ENCODE measurements at places on chromosomes 16 and 17. TPM values are rescaled to one million over a fixed set of nuclear protein-coding genes. Genes with fewer than 3 reads are reported as not detected.

The ARHGDIG gene
- not detected for total RNA-seq

The ACSM5 gene
- not detected for total RNA-seq

The SLC26A11 gene
- total RNA-seq = 7.5 TPM

The TBC1D28 gene
- total RNA-seq = not detected

The CLCN7 gene
- total RNA-seq = 127 TPM

The KRTAP3-1 gene
- total RNA-seq = not detected

The SHCBP1 gene
- total RNA-seq = 2.0 TPM

The RUSF1 gene
- 59.7 TPM for total RNA-seq

The CALB2 gene
- total RNA-seq = not detected

The GPR179 gene
- total RNA-seq = not detected

The ERN2 gene
- total RNA-seq = not detected

The SPATA32 gene
- total RNA-seq = 0.39 TPM

GRCh38 chr17:19943026-19943425 lies 34.6 kb downstream of the AKAP10 start:
- no peak overlapping the region for H3K27ac ChIP-seq
- no peak for DNase-seq
- H3K4me3 ChIP-seq = no peak overlapping the region
- H3K36me3 ChIP-seq = peaks cover 74% of the 10 kb centered on the region
- no peaks in the 10 kb centered on the region for H3K27me3 ChIP-seq

GRCh38 chr16:3094289-3095027 lies 4.6 kb downstream of the ZSCAN10 start:
- H3K36me3 ChIP-seq = no peaks in the 10 kb centered on the region
- H3K27me3 ChIP-seq = no peaks in the 10 kb centered on the region
- H3K27ac ChIP-seq = peak overlapping the region; percentile 26
- no peak overlapping the region for H3K4me3 ChIP-seq
- DNase-seq = no peak

- no peak overlapping the region for H3K4me3 ChIP-seq
- H3K27me3 ChIP-seq = no peaks in the 10 kb centered on the region
- DNase-seq = no peak
- H3K4me1 ChIP-seq = no peaks in the 10 kb centered on the region
Observed at GRCh38 chr17:14209215-14209614, 27.4 kb downstream of the CDRT15 start.

GRCh38 chr16:27638833-27639560 lies 89.1 kb downstream of the KATNIP start:
- DNase-seq = no peak
- H3K36me3 ChIP-seq = peaks cover 26% of the 10 kb centered on the region
- H3K4me1 ChIP-seq = peaks cover 4% of the 10 kb centered on the region
- no peaks in the 10 kb centered on the region for H3K27me3 ChIP-seq

DNA sequence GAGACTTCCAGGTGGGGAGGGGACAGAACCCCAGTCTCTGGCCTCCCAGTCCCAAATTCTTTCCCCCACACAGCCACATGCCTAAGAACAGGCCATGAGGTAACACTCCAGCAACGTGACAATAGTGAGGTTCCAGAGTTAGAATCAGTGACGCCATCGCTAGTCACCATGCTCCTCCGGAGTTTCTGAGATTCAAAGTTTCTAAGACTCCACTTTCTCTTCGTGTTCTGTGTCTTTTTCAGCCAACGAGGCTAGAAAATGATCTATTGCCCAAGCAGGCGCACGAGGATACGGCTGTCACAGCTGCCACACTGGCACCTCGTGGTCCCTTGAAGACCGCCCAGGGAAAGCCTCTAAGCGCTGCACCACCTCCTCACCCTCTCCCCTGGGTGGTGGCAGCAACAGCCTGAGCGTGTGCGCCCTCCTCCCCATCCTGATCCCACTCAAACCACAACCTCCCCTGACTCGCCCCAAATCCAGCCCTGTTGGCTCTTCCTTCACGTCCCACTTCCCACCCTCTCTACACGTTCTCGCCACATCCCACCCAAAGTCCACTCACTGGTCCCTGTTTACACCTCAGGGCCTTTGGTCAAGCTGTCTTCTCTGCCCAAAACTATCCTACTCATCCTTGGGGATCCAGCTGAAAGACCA lies 1.0 kb downstream of the MCRIP1 start:
- H3K27ac ChIP-seq = peak overlapping the region; percentile 91
- peaks cover 25% of the 10 kb centered on the region for H3K4me1 ChIP-seq
- no peaks in the 10 kb centered on the region for H3K27me3 ChIP-seq
- peak; percentile 23 for DNase-seq

- no peak overlapping the region for H3K27ac ChIP-seq
- DNase-seq = no peak
- H3K27me3 ChIP-seq = peaks cover 24% of the 10 kb centered on the region
- H3K4me1 ChIP-seq = peaks cover 14% of the 10 kb centered on the region
- no peaks in the 10 kb centered on the region for H3K36me3 ChIP-seq
Observed at GRCh38 chr16:75004460-75004859, 5.6 kb downstream of the ZNRF1 start.

DNA sequence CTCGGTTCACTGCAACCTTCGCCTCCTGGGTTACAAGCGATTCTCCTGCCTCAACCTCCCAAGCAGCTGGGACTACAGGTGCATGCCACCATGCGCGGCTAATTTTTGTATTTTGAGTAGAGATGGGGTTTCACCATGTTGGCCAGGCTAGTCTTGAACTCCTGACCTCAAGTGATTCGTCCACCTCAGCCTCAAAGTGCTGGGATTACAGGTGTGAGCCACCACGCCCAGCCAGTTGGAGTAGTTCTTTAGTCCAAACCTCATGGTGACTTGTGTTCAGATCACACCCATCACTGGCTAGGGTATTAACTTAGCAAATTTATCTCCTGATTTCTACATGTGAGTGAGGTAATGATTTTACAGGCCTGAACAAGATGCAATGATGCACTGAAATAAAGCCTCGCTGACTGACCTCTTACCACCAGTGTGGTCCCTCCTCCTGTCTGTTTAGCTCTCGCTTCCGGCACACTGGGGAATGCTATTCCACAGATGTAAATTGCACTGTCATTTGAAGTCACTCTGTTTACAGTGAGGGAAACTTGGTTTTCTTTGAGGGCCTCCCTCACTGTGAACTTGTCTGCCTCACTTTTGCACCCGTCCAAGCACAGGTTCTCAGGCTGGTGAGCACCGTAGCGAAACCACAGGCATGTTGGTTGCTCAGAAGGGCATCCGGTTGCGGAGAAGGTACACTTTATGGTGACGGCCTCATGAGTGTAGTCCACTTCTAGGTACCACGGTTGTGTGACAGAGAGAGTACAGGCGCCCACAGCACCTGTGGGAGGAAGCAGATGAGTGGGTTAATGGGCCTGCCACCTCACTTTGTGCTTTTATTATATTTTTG lies 5.5 kb downstream of the IGSF6 start:
- peak; percentile 42 for DNase-seq
- H3K27ac ChIP-seq = peak overlapping the region; percentile 89

GRCh38 chr16:27317320-27317719 lies 3.5 kb downstream of the IL4R start:
- H3K4me1 ChIP-seq = peaks cover 87% of the 10 kb centered on the region
- H3K4me3 ChIP-seq = peak overlapping the region; percentile 88
- no peak for DNase-seq
- H3K27me3 ChIP-seq = no peaks in the 10 kb centered on the region
- H3K27ac ChIP-seq = peak overlapping the region; percentile 90

- H3K4me3 ChIP-seq = peak overlapping the region; percentile 77
- peaks cover 31% of the 10 kb centered on the region for H3K36me3 ChIP-seq
- no peak for DNase-seq
- H3K4me1 ChIP-seq = peaks cover 19% of the 10 kb centered on the region
Observed at GRCh38 chr16:969508-970385, 1.0 kb downstream of the LMF1 start.

GRCh38 chr17:7389924-7390910 lies 4.1 kb downstream of the PLSCR3 start:
- no peaks in the 10 kb centered on the region for H3K27me3 ChIP-seq
- peaks cover 32% of the 10 kb centered on the region for H3K36me3 ChIP-seq
- peaks cover 12% of the 10 kb centered on the region for H3K4me1 ChIP-seq
- no peak for DNase-seq
- H3K27ac ChIP-seq = no peak overlapping the region

DNA sequence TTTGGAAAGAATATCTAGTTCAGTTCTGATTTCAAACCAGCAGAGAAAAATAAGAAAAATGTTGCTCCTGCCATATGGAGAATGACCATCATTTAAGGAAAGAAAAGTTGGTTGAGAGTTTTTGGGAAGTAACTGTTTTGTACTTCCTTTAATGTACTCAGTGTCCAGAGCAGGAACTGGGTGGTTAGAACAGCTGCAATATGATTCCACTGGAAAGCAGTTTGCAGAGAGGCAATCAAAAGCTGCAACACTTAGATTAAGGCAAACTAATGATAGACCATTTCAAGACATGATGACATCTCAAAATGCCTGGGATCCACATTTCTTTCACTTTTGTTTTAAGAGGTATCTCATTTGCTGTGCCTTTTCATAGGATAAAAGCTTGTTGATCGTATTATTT lies 313.3 kb upstream of the HSBP1 start:
- no peak overlapping the region for H3K4me3 ChIP-seq
- H3K36me3 ChIP-seq = no peaks in the 10 kb centered on the region

GRCh38 chr16:3774819-3775218 lies 57.5 kb upstream of the TRAP1 start:
- H3K36me3 ChIP-seq = peaks cover 82% of the 10 kb centered on the region
- H3K27me3 ChIP-seq = no peaks in the 10 kb centered on the region
- no peak overlapping the region for H3K27ac ChIP-seq
- no peak for DNase-seq
- H3K4me3 ChIP-seq = no peak overlapping the region
- H3K4me1 ChIP-seq = no peaks in the 10 kb centered on the region

GRCh38 chr16:86026916-86027315 lies 128.0 kb downstream of the IRF8 start:
- peak; percentile 7 for DNase-seq
- H3K27ac ChIP-seq = no peak overlapping the region
- peaks cover 2% of the 10 kb centered on the region for H3K36me3 ChIP-seq
- no peaks in the 10 kb centered on the region for H3K4me1 ChIP-seq
- peaks cover 25% of the 10 kb centered on the region for H3K27me3 ChIP-seq

GRCh38 chr16:86459266-86459665 lies 51.1 kb upstream of the FOXF1 start:
- no peak overlapping the region for H3K27ac ChIP-seq
- no peak overlapping the region for H3K4me3 ChIP-seq
- H3K27me3 ChIP-seq = peaks cover 16% of the 10 kb centered on the region
- DNase-seq = no peak
- H3K36me3 ChIP-seq = no peaks in the 10 kb centered on the region
- no peaks in the 10 kb centered on the region for H3K4me1 ChIP-seq

DNA sequence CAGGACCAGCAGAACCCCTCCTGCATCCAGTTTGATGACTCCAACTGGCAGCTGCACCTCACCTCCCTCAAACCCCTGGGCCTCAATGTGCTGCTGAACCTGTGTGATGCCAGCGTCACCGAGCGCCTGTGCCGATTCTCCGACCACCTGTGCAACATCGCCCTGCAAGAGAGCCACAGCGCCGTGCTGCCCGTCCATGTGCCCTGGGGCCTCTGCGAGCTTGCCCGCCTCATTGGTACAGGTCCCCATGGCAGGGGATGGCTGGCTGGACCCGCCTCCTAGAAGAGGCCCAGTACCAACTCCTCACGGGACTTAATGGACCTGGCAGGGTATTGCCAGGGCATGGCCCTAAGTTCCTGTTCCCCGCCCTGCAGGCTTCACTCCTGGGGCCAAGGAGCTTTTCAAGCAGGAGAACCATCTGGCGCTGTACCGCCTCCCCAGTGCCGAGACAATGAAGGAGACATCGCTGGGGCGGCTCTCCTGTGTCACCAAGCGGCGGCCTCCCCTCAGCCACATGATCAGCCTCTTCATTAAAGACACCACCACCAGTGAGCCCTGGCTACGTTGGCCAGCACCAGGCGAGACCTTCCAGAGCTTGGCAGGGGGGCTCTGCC lies 22.7 kb downstream of the CASKIN2 start:
- DNase-seq = no peak
- H3K4me3 ChIP-seq = no peak overlapping the region
- no peak overlapping the region for H3K27ac ChIP-seq
- peaks cover 12% of the 10 kb centered on the region for H3K4me1 ChIP-seq
- no peaks in the 10 kb centered on the region for H3K27me3 ChIP-seq

DNA sequence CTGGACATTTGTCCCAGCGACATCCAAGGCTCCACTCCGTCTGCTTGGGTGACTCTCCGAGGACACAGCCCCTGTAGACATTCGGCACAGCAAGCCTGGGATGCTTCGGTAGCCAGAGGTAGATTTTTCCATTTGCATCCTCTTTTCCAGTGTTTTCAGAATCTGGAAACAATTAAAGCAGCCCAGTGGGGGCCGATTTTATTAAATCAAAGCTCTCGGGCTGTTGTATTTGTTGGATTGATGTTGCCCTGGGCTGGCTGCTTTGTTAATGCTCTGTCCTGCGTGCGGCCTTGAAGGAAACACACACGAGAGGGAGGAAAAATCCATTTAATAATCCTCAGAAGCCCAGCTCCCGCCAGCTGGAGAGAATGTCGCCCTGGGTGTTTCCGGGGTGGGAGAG lies 158.1 kb upstream of the CIBAR2 start:
- no peaks in the 10 kb centered on the region for H3K36me3 ChIP-seq
- H3K27ac ChIP-seq = no peak overlapping the region
- H3K27me3 ChIP-seq = peaks cover 7% of the 10 kb centered on the region
- H3K4me1 ChIP-seq = no peaks in the 10 kb centered on the region
- no peak overlapping the region for H3K4me3 ChIP-seq

- DNase-seq = no peak
- no peaks in the 10 kb centered on the region for H3K27me3 ChIP-seq
- peaks cover 9% of the 10 kb centered on the region for H3K36me3 ChIP-seq
Observed at GRCh38 chr17:7216242-7217112, 3.2 kb downstream of the DLG4 start.

DNA sequence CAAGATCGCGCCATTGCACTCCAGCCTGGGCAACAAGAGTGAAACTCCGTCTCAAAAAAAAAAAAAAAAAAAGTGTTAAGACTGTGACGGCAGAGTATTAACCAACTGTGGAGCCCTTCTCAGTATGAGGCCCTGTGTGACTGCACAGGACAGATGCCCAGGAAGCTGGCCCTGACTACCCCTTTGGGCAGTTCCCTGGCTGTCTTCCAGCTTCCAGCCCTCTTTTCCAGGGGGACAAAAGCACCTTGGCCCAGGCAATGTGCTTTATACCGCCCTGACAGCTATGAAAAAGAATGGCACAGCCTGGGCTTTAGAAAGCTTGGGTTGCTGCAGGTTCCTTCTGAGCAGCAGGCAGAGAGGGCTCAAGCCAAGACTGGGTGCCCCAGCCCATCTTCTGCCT lies 61.2 kb downstream of the AKAP1 start:
- H3K4me1 ChIP-seq = no peaks in the 10 kb centered on the region
- no peaks in the 10 kb centered on the region for H3K36me3 ChIP-seq
- H3K27ac ChIP-seq = no peak overlapping the region
- H3K27me3 ChIP-seq = peaks cover 11% of the 10 kb centered on the region
- no peak overlapping the region for H3K4me3 ChIP-seq
- no peak for DNase-seq

- H3K27ac ChIP-seq = no peak overlapping the region
- H3K4me1 ChIP-seq = no peaks in the 10 kb centered on the region
- H3K27me3 ChIP-seq = no peaks in the 10 kb centered on the region
- H3K4me3 ChIP-seq = no peak overlapping the region
- DNase-seq = no peak
- H3K36me3 ChIP-seq = no peaks in the 10 kb centered on the region
Observed at GRCh38 chr17:70655176-70655958, 486.0 kb downstream of the KCNJ2 start.

GRCh38 chr16:55324285-55325079 lies 479 bp downstream of the IRX6 start:
- H3K4me3 ChIP-seq = peak overlapping the region; percentile 28
- H3K27ac ChIP-seq = no peak overlapping the region
- peaks cover 40% of the 10 kb centered on the region for H3K27me3 ChIP-seq
